ENCODE measurements at places on chromosomes 7 and 10. TPM values are rescaled to one million over a fixed set of nuclear protein-coding genes. Genes with fewer than 3 reads are reported as not detected.

- no peak for DNase-seq
Observed at GRCh38 chr10:50522908-50523307, 100.8 kb downstream of the SGMS1 start.

GRCh38 chr7:38317515-38317914 is 44.1 kb upstream of the TARP start:
- no peak for DNase-seq

The LBX1 gene
- 0.11 TPM for polyA plus RNA-seq

The CLCN1 gene
- polyA plus RNA-seq = 0.57 TPM

DNA sequence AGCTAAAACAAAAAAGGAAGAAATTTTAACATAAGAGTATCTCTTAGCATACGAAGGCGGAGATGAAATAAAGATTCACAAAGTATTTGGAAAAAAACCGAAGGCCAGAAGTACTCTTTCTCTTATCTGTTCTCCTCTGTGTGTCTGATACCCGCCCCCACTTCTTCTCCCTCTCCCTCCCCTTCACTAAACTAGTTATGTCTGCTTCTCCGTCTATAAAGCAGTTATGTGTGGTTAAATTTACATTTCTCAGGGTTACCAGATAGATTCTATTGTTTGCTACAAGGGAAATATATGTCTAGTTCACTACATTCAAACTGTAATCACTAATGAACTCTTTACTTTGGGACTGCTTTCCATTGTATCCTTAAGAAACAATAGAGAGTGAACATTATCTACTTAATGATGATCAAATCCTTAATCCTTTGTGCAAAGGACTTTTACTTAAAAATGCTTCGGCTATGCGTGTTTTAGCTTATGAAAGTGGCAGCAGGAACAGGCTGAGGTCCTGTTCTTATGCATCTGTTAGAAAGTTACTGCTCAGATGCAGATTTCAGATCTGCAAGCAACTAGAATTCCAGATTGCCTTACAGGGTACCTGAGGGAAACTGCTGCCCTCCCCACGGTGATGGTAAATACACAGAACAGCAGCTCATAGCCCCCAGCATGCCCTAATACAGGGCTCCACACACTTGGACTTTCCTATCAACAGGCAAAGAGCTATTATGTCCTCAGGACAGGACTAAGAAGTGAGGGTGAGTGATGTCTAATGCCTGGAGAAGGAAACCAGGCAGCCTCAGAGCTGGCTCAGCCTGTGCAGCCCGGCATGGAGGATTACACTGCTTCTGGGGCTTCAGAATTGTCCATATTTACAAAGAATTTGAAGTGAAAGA is 273.3 kb downstream of the FZD1 start:
- no peak for DNase-seq

GRCh38 chr10:95881316-95881715 is 26.5 kb upstream of the CC2D2B start:
- DNase-seq = no peak

The TAS2R3 gene
- not detected for polyA plus RNA-seq

GRCh38 chr10:9926003-9926402 is 1091.7 kb upstream of the CELF2 start:
- DNase-seq = no peak

- no peak for DNase-seq
Observed at GRCh38 chr10:25157650-25158049, 17.2 kb upstream of the GPR158 start.

The GATA3 gene
- 17.5 TPM for polyA plus RNA-seq

The OGDH gene
- polyA plus RNA-seq = 20.7 TPM

DNA sequence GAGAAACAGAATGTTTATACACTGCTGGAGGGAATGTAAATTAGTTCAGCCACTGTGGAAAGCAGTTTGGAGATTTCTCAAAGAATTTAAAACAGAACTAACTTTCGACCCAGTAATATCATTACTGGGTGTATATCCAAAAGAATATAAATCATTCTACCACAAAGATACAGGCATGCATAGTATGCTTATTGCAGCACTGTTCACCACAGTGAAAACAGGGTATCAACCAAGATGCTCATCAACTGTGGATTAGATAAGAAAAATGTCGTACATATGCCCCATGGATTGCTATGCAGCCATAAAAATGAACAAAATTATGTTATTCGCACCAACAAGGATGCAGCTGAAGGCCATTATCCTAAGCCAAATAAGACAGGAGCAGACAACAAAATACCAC is 343.1 kb upstream of the KCND2 start:
- no peak for DNase-seq

DNA sequence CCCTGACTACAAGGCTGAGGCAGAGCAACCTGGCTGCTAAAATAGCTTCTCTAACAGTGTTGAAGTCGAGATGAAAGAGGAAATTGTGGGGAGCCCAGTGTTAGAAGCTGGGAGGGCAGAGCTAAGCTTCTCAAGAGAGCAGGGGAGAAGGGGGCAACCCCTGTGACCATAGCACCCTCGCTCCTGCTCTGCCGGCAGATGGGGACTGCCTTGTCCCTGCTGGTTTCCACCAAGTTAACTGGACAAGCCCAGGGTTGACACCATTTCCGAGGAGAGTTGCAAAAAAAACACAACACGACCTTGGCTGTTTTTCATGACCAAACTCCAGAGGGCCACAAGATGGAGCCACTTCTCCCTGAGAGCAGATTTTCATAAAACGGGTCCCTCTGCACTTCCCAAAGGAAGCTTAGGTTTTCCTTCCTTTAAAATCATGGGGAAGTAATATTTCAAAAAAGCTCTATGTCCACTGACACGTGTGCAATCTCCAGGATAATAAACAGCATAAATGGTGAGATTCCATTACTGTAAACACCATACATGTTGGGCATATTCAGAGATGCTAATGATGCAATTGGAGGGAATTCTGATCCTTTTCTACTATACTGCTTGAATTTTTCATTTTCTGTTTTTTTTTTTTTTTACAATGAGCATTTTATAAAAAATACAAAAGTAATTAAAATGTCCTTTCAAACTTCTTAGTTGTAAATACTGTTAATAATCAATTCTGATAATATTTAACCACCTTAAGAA is 140.4 kb downstream of the PIP4K2A start:
- peak; percentile 51 for DNase-seq

GRCh38 chr7:11951909-11952308 is 119.9 kb upstream of the THSD7A start:
- no peak for DNase-seq

- DNase-seq = no peak
Observed at GRCh38 chr7:46146454-46147255, 225.6 kb upstream of the IGFBP3 start.

DNA sequence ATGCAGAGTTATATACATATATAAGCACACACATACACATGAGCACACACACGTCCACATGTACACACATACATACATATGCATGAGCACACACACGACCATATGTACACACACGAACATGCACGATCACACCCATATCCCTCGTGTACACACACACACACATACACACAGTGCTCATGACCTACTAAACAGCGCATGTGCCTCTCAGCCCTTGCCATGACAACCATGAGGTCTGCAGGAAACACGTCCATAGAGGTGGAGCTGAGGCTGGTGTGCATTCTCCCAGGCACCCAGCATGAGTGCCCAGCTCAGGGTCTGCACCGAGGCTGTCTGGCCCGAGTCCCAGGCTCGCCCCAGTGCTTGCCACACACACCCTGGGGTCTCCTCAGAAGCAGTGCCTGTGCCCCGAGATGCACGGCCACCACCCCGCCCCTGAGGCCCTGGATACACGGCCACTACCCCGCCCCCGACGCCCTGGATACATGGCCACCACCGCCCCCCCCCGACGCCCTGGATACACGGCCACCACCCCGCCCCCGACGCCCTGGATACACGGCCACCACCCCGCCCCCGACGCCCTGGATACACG is 529.6 kb downstream of the DNAJB6 start:
- no peak for DNase-seq

- no peak for DNase-seq
Observed at GRCh38 chr10:86960003-86960862, 1.8 kb downstream of the SNCG start.

DNA sequence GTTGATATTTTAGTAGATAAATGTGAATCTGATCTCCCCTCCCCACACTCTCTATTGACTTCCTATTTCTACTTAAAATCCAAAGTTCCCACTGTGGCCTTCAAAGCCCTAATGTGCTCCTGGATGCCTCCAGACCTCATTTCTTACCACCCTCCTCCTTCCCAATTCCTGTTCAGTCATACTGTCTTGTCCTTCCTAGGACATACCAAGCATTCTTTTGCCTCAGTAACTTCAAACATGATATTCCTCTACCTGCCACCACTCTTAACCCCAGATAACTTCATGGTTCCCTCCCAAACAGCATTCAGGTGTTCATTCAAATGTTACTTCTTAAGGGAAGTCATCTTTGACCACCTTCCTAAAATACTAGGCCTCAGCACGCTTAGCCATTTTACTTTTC is 34.2 kb upstream of the FAM221A start:
- no peak for DNase-seq

The TMEM273 gene
- 19.6 TPM for polyA plus RNA-seq

DNA sequence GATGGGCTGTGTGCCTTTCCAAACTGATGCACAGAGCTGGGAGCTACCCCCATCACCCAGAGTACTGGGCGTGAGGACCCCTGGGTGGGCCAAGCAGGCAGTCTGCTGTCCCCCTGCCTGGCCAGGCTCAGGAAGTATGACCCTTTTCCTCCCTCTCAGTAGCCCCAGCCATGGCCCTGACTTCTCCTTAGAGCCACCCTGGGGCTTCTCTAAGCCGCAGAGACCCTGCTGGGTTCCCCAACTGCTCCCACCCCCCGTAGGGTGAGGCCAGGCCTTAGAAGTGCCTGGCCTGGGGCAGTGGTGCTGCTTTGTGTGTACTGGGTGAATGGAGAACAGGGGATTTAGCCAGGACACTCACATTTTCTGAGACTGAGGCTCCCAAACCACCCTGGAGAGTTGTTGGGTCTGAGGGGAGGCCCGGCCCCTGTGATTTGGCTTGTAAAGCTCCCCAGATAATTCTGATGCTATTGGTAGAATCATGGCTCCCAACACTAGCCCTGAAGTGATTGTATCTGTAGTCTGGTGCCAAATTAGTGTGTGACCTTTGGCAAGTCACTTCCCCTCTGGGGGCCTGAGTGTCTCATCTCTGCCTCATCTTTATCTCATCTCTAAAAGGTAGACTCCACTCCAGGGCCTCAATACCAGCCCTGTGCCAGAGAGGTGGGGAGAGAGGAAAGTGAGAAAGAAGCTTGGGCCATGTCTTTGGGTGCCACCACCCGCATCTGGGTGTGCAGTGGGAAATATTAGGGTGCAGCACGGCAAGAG is 99.7 kb upstream of the PPIF start:
- no peak for DNase-seq

DNA sequence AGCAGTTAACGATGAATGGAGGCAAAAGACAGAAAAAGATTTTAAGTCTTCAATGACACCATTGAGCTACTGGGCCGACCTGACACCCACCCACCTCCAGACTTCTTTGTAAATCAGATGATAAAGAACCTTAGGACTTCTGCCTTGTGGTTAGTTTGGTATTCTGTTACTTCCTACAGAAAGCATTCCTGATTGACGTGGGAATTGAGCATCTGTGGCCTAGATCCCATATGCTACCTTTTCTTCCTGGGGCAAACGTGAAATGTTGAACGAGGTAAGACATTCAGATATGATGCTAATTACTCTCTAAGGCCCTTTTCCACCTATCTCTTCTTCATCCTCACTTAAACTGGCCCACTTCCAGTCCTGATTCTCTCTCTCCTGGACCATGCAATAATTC is 10.2 kb downstream of the PRLHR start:
- no peak for DNase-seq

GRCh38 chr7:20597339-20597738 is 18.1 kb upstream of the ABCB5 start:
- no peak for DNase-seq

The OR2A1 gene
- 0.07 TPM for polyA plus RNA-seq

GRCh38 chr7:43650457-43651052 is 67.6 kb downstream of the STK17A start:
- peak; percentile 29 for DNase-seq

DNA sequence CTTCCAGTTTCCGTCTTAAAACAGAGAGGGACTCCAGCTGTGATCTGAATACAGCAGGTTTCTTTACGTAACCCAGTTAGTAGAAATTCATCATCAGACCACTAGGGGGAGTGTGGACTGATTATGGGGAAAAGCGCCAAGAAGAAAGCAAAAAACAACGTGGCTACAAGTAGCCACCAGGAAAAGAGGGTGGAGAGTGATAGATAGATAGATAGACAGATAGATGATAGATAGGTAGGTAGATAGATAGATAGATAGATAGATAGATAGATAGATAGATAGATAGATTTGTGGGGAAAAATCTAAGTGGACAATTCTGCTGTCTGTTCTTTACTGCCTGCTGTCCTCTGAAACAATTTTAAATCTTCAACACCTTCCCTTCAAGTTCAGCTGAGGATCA is 12.7 kb upstream of the AKR1B10 start:
- DNase-seq = peak; percentile 71

The INHBA gene
- 0.64 TPM for polyA plus RNA-seq

GRCh38 chr10:110852255-110852896 is 19.4 kb upstream of the PDCD4 start:
- no peak for DNase-seq

GRCh38 chr10:118720685-118721538 is 33.9 kb downstream of the CACUL1 start:
- peak; percentile 45 for DNase-seq
